Activated CD8-positive, alpha-beta T cell treated with anti-CD3 and anti-CD28 coated beads, Interleukin-2, amount 10 ng/mL, durations not matched to agents 7 days and 5 days (primary cell): ENCODE measurements at places on chromosomes 5 and 9. TPM values are rescaled to one million over a fixed set of nuclear protein-coding genes. Genes with fewer than 3 reads are reported as not detected.

ADAMTSL1 gene
- not detected for total RNA-seq

IL13 gene
- total RNA-seq: 1.6 TPM

TPPP gene
- 0.08 TPM for total RNA-seq

OCLN gene
- 1.3 TPM for total RNA-seq

EXOSC3 gene
- total RNA-seq: 88.4 TPM

ERAP2 gene
- total RNA-seq: 96.0 TPM

ELL2 gene
- 11.1 TPM for total RNA-seq

PHF24 gene
- total RNA-seq: not detected

TMEM167A gene
- 80.1 TPM for total RNA-seq

TAF7 gene
- 67.0 TPM for total RNA-seq

BAAT gene
- not detected for total RNA-seq

IFNB1 gene
- total RNA-seq: not detected

TTC1 gene
- total RNA-seq: 50.1 TPM

STK32A gene
- total RNA-seq: not detected

KIAA0825 gene
- total RNA-seq: 1.1 TPM

CPLANE1 gene
- 10.5 TPM for total RNA-seq

GDF9 gene
- total RNA-seq: 0.52 TPM

FAT2 gene
- total RNA-seq: not detected

CEL gene
- total RNA-seq: 2.4 TPM

LCNL1 gene
- not detected for total RNA-seq

DMRT3 gene
- not detected for total RNA-seq

PCDHGA8 gene
- total RNA-seq: not detected

FOXD4L4 gene
- 0.18 TPM for total RNA-seq

PCA3 gene
- total RNA-seq: not detected

SIT1 gene
- 220 TPM for total RNA-seq

RMRP gene
- 7,126 TPM for total RNA-seq

AHRR gene
- total RNA-seq: 57.2 TPM

PCDHGA5 gene
- total RNA-seq: 0.05 TPM

POU5F2 gene
- total RNA-seq: 1.1 TPM

IFNA7 gene
- total RNA-seq: not detected

CCDC183 gene
- 0.26 TPM for total RNA-seq

TRAF1 gene
- total RNA-seq: 52.9 TPM

GALNT12 gene
- 8.8 TPM for total RNA-seq

SDHA gene
- total RNA-seq: 152 TPM

PCDHA9 gene
- not detected for total RNA-seq

CDX1 gene
- total RNA-seq: not detected
